ENCODE measurements at places on chromosomes 2 and 18. TPM values are rescaled to one million over a fixed set of nuclear protein-coding genes. Genes with fewer than 3 reads are reported as not detected.
A peak's percentile ranks its signal among the peaks of the same experiment; 100 is the strongest.

DNA sequence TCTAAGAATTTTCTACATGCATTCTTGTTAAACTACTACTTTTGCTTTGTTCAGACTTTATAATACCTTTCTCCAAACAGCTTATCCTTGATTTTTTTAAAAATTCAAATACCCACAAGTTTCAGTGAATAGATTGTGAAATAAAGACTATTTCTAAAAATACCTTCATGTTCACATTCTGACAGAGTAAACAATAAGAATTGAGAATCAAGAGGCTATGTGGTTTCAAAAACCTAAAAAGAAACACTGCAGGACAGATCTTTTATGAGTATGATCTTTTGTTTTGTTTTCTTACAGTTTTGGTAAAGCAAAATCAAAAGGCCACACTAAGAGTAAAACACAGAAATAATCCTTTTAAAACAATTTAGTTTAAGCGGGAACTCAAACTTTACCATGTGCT is 21.2 kb downstream of the ALS2 start:
- no peaks in the 10 kb centered on the region for H3K36me3 ChIP-seq

DNA sequence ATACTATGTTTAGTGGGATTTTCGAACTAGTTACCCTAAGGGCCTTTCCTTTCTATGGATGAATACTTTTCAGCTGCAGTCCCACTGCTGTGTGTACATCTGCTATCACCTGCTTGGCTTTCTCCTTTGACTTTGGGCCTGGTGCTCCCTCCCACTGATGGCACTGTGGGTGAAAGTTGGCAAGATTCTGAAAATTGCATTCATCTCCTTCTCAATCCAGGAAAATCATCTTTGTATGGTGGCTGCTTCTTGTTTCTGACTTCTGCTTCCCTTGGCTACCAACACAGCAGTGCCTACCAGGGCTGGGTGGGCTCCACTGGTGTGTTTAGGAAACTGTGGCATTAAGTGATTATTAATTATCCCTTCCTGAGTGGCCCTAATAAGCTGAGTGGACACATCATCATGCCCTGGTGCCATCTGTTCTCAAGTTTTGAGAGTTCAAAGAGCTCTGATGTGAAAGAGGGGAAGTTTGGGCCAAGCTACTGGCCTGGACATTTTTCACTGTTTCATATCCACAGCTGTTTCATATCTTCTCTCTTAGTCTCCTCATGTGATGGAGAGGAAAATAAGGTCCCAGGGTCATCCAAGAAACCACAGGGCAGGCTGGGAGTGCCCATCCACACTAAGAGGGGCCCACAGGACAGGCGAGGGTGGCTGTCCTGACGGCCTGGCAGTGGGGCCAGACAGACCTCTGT is 16.7 kb downstream of the HK2 start:
- H3K36me3 ChIP-seq, result no peaks in the 10 kb centered on the region
- no peak overlapping the region for H3K4me3 ChIP-seq
- H3K27me3 ChIP-seq, result no peaks in the 10 kb centered on the region
- H3K27ac ChIP-seq, result peak overlapping the region; percentile 73
- peaks cover 31% of the 10 kb centered on the region for H3K4me1 ChIP-seq

DNA sequence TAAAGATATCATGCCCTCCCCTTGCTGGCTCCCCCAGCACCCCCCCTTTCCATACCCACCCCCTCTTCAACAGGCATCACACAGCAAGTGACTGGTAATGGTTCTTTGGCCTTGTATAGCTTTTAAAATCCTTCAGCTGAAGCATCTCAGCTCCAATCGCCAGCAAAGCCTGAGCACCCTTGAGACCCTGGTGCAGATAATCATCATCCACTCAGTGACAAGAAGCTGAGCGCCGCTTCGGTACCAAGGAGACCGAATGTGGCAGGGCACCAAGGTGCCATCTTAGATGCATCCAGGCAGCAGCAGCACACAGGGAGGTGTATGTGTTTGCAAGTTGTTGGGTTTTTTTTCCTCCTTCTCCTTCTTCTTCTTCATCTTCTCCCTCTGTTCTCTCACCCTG is 232.7 kb downstream of the BCL11A start:
- no peak overlapping the region for H3K4me3 ChIP-seq
- H3K4me1 ChIP-seq, result no peaks in the 10 kb centered on the region

DNA sequence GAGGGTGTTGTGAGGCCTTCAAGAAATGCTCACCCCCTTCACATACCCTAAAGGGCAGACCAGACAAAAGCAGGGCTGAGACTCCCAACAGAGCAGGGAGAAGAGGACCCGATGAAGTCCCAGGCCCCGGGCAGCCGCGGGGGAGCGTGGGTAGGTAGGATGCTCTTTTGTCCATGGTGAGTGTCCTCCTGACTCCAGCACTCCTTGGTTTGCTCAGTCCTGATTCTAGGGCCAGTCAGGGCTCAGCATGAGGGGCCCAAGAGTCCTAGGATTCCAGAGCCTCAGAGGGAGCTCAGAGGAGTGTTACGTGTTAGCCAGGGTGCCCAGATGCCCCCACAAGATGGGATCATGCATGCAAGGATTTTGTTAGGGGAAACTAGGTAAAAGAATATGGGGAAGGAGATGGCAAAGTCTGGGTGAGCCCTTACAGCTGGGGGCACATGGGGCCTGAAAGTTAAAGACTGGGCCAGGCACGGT is 64.8 kb downstream of the SMAD7 start:
- H3K36me3 ChIP-seq, result no peaks in the 10 kb centered on the region
- H3K4me3 ChIP-seq, result no peak overlapping the region
- H3K27ac ChIP-seq, result no peak overlapping the region
- no peaks in the 10 kb centered on the region for H3K4me1 ChIP-seq
- no peak for DNase-seq

- no peak overlapping the region for H3K4me3 ChIP-seq
- no peaks in the 10 kb centered on the region for H3K36me3 ChIP-seq
- H3K4me1 ChIP-seq, result no peaks in the 10 kb centered on the region
- H3K27ac ChIP-seq, result no peak overlapping the region
Measured at GRCh38 chr2:124025891-124026434, 876 bp downstream of the CNTNAP5 start.

DNA sequence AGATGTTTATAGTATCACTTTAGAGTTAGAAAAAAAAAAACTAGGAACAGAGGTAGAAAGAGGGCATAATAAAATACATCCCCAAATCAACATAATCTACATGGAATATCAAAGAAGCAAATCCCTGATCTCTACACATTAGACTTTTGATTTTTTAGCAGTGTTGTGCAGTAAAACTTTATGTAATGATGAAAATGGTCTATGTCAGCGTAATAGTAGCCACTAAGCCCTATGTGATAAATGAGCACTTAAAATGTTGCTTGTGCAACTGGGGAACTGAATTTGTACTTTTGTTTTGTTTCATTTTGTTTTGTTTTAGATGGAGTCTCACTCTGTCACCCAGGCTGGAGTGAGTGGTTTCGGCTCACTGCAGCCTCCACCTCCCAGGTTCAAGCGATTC is 36.3 kb downstream of the LNPK start:
- no peak for DNase-seq
- H3K4me3 ChIP-seq, result no peak overlapping the region
- H3K27ac ChIP-seq, result no peak overlapping the region

- H3K27ac ChIP-seq, result no peak overlapping the region
- H3K4me1 ChIP-seq, result no peaks in the 10 kb centered on the region
- no peak for DNase-seq
- H3K36me3 ChIP-seq, result no peaks in the 10 kb centered on the region
- no peaks in the 10 kb centered on the region for H3K27me3 ChIP-seq
- no peak overlapping the region for H3K4me3 ChIP-seq
Measured at GRCh38 chr2:21928292-21928691, 804.5 kb downstream of the TDRD15 start.

DNA sequence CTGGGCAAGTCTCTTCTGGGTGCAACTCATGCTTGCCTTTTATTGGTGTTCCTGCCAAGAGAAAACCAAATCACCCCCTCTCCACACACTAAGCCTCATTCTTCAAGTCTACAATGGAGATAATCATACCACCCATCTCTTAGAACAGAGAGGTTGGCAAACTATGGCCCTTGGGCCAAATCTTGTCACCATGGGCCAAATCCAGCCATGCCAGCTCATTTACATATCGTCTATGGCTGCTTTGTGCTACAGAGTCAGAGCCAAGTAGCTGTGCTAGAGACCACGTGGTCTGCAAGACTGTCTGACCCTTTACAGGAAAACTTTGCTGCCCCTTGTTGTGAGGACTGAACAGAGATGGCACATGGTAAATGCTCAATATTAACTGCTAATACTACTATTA is 270.3 kb upstream of the PARD3B start:
- no peak overlapping the region for H3K27ac ChIP-seq
- no peaks in the 10 kb centered on the region for H3K36me3 ChIP-seq
- no peak overlapping the region for H3K4me3 ChIP-seq
- no peak for DNase-seq
- no peaks in the 10 kb centered on the region for H3K27me3 ChIP-seq

- H3K27ac ChIP-seq, result no peak overlapping the region
- no peaks in the 10 kb centered on the region for H3K4me1 ChIP-seq
- no peak overlapping the region for H3K4me3 ChIP-seq
- H3K27me3 ChIP-seq, result no peaks in the 10 kb centered on the region
- no peaks in the 10 kb centered on the region for H3K36me3 ChIP-seq
Measured at GRCh38 chr2:183456177-183456576, 331.9 kb downstream of the NUP35 start.

DNA sequence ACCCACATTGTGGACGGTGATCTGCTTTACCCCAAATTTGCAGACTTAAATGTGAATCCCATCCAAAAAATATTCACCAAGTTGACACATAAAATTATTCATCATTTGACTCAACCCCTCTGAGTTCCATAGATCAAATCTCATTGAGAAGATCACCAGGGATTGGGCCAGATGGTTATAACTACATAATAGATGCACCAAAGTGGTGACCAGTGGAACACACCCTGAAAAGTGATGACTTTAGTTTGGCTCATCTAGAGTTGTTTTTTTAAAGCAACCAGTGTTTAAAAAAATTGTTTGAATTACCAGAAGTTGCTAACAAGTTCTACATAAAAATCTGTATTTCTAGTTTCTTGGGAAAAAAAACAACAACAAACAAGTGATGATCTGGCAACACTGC is 155.0 kb downstream of the PLCL1 start:
- H3K4me1 ChIP-seq, result no peaks in the 10 kb centered on the region
- no peaks in the 10 kb centered on the region for H3K27me3 ChIP-seq
- DNase-seq, result no peak
- no peaks in the 10 kb centered on the region for H3K36me3 ChIP-seq

- no peaks in the 10 kb centered on the region for H3K27me3 ChIP-seq
- H3K4me3 ChIP-seq, result no peak overlapping the region
- DNase-seq, result no peak
- no peak overlapping the region for H3K27ac ChIP-seq
- H3K4me1 ChIP-seq, result no peaks in the 10 kb centered on the region
Measured at GRCh38 chr2:239463541-239464165, 62.8 kb upstream of the HDAC4 start.

DNA sequence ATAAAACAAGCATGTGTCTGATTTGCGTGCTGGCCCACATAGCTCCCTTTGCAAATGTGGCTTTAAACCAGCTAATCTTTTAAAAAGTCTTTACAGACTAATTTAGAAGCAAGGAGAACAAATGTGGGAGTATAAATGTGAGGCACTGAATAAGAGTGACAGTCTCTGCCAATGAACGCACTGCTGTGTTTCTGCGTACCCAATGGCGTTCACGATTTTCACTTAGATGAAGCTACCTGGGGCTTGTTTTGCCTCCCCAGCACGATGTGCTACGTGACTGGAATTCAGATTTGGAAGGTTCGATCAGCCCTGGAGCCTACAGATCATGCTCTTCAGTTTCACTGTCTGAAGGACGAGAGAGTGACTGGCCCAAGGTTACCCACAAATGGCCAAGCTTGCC is 10.8 kb upstream of the CRACDL start:
- no peak overlapping the region for H3K4me3 ChIP-seq
- no peaks in the 10 kb centered on the region for H3K4me1 ChIP-seq
- H3K36me3 ChIP-seq, result no peaks in the 10 kb centered on the region
- DNase-seq, result no peak

GRCh38 chr2:105034170-105034569 is 3.7 kb upstream of the MRPS9 start:
- DNase-seq, result no peak
- no peaks in the 10 kb centered on the region for H3K27me3 ChIP-seq
- no peak overlapping the region for H3K4me3 ChIP-seq
- no peak overlapping the region for H3K27ac ChIP-seq
- peaks cover 4% of the 10 kb centered on the region for H3K4me1 ChIP-seq
- H3K36me3 ChIP-seq, result no peaks in the 10 kb centered on the region

DNA sequence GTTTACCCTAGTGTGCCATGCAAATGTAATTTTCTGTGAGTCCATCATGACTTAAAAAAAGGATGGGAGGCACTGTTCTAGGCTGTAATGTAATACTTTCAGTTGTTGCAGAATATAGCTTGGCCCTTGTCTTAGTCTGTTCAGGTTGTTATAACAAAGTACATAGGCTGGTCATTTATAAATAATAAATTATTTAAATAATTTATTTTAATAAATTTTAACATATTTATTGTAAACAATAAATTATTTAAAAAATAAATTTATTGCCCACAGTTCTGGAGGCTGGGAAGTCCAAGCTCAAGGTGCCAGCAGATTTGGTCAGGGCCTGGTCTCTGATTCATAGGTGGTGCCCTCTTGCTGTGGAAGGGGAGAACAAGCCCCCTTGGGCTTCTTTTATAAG is 35.2 kb downstream of the RAPGEF4 start:
- no peaks in the 10 kb centered on the region for H3K4me1 ChIP-seq
- no peak overlapping the region for H3K27ac ChIP-seq
- H3K36me3 ChIP-seq, result no peaks in the 10 kb centered on the region
- H3K27me3 ChIP-seq, result no peaks in the 10 kb centered on the region
- DNase-seq, result no peak

- no peaks in the 10 kb centered on the region for H3K36me3 ChIP-seq
- no peaks in the 10 kb centered on the region for H3K4me1 ChIP-seq
- no peak overlapping the region for H3K27ac ChIP-seq
- no peaks in the 10 kb centered on the region for H3K27me3 ChIP-seq
- no peak overlapping the region for H3K4me3 ChIP-seq
Measured at GRCh38 chr18:45119876-45120275, 439.2 kb downstream of the SETBP1 start.

DNA sequence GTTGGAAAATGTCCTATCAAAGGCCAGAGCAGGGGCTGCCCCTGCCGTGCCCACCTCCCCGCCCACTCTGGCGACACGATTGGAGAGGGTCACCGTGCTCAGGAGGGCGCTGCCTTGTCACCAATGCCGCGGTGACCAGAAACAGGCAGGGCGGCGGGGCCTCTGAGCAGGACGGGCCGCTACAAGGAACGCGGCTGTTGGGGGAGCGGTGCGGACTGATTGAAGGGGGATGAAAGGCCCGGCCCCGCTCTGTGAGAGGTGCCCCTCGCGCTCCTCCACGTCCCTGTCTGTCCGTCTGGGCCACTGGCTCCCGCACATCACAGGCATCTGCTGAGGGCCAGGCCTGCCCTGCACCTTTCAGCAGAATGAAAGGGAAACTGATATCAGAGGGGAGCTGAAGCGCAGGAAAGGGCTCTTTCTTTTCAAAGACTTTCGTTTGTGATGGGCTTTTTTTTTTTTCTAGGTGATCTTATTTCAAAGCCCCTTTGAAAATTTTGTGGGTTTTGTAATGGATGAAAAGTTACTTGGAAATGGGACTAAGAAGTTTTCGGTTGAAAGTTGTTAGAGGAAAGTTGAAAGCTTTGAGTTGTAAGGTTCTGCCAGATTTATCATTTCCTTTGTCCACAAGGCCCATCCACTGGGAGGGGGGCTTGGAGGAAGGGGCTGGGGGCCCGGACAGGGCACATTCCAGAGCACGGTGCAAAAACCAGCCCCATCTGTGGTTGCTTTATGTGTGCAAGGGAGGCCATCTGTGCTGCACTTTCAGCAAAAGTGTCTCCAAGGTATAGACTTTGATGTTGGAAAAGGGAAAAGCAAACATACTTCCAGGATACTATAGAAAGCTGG is 244.2 kb downstream of the KLHL29 start:
- H3K4me1 ChIP-seq, result no peaks in the 10 kb centered on the region
- H3K27me3 ChIP-seq, result no peaks in the 10 kb centered on the region
- no peak overlapping the region for H3K27ac ChIP-seq
- DNase-seq, result no peak
- H3K36me3 ChIP-seq, result no peaks in the 10 kb centered on the region
- no peak overlapping the region for H3K4me3 ChIP-seq

The PEX13 gene
- 31.7 TPM for total RNA-seq

The DLGAP1 gene
- 0.50 TPM for total RNA-seq

The NAT8 gene
- not detected for total RNA-seq

The FAHD2B gene
- 6.2 TPM for total RNA-seq

Data from colonic mucosa (tissue), 4 donors.